ENCODE measurements at places on chromosomes 16 and 17. TPM values are rescaled to one million over a fixed set of nuclear protein-coding genes. Genes with fewer than 3 reads are reported as not detected.

The HBZ gene
- not detected for polyA plus RNA-seq

The ASPHD1 gene
- 5.0 TPM for polyA plus RNA-seq

The CFAP97D1 gene
- polyA plus RNA-seq, result not detected

DNA sequence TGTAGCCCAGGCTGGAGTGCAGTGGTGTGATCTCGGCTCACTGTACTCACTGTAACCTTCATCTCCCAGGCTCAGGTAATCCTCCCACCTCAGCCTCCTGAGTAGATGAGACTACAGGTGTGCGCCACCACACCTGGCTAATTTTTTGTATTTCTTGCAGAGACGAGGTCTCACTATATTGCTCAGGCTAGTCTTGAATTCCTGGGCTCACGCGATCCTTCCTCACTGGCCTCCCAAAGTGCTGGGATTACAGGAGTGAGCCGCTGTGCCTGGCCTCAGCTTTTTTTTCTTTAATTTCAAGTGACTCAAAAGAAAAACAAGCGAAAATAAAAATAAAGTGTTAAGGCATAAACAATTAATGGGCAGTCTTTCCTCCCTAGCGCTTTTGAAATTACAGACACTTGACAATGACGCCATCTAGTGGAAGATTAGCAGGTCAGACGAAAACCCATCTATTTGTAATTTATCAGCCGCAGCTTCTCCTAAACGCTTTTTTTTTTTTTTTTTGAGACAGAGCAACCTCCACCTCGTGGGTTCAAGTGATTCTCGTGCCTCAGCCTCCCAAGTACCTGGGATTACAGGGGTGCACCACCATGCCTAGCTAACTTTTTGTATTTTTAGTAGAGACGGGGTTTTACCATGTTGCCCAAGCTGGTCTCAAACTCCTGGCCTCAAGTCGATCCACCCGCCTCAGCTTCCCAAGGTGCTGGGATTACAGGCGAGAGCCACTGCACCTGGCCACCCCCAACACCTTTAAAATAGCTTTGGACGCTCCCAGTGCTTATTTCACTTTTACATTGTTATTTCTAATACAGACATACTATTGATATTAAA is 28.1 kb upstream of the PECAM1 start:
- DNase-seq, result peak; percentile 64

DNA sequence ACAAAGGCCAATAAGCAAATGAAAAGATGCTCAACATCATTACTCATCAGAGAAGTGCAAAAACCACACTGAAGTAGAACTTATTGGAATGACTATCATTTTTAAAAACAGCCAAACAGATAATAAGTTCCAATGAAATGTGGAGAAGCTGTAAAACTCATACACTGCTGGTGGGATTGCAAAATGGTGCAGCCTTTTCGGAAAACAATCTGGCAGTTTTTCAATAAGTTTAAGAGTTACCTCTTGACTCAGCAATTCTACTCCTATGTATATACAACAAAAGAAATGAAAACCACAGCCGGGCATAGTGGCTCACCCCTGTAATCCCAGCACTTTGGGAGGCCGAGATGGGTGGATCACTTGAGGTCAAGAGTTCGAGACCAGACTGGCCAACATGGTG is 49.3 kb downstream of the AKAP10 start:
- no peak for DNase-seq

DNA sequence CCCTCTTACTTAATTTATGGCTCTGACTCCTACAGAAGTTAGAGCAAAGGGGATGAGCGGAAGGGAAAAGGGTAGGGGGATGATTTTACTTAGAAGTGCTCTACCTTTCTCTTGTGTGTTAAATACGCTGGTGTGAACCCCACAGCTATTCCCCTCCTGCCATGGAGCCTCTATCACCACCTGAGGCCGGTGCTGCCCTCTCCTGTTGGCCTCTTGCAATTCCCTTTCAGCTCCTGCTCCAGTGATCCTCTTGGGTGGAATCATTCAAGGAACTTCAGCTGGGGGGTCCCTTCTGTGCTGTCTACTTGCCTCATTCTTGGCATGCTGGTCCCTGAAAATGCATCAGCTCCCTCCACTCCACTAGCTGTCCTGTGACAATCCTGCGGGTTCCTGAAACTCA is 41.8 kb upstream of the CDH8 start:
- DNase-seq, result no peak

GRCh38 chr16:56734429-56734828 is 4.5 kb downstream of the NUP93 start:
- no peak for DNase-seq

GRCh38 chr17:47301831-47302230 is 21.9 kb upstream of the EFCAB13 start:
- no peak for DNase-seq

- peak; percentile 40 for DNase-seq
Observed at GRCh38 chr17:72682605-72683004, 409.9 kb downstream of the SLC39A11 start.

GRCh38 chr16:17724242-17724898 is 253.6 kb upstream of the XYLT1 start:
- DNase-seq, result no peak

DNA sequence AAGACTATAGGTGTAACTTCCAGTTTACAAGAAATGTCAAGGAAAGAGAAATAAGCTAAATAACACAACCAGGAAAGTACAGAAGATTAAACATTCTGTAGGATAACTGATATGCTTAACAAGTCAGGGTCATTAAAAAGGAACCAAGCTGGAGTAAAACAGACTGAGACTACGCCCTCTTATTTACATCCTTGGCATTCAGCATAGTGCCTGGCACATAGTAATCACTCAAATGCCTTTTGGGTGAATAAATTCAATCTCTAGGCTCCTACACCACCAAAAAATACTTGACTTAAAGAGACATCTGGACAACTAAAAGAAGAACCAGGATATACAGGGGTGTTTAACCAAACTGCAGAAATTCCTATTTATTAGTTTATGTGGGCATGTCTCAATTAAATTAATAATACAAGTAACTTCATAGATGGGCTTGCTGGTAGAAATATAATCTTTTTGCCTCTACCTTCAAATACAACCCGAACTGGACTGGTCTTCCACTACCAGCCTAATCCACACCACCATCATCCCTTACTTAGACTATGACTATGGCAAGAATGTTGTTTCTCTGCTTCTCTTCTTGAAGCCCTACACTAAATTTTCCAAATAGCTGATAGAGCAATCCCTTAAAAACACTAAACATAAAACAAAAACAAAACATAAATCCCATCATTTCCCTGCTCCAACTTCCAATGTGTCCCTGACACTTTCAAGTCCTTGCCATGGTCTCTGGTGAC is 47.7 kb upstream of the ULK2 start:
- DNase-seq, result no peak

DNA sequence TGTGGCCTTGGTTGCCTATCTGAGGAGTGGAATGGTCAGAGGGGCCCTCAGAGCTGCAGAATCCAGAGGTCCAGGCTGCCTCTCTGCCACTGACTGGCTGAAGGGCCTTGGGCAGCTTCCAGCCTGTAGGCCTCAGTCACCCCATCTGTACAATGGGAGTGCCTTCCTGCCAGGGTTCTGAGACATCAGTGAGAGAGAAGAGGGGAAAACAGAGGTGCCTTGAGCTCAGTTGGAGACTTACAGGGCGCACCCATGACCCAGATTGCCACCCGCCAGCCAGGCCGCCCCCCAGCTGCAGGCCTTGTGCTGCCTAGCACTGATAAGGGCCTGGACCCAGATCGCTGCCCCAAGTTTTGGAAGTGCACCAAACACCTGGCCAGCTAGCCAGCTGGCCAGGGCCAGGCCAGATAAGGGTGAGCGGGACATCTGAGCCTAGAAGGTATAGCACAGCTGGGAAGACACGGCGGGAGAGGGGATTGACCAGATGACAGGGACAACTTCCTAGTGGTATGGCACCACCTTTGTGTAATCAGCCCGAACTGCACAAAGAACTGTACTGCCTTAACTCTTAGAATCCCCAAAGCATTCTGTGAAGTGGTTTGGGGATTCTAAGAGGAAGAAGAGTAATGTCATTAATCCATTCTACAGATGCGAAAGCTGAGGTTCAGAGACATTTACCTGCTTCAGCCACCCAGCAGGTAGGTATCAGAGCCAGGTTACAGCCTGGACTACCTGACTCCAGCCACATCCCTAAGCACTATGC is 1.4 kb downstream of the SLC4A1 start:
- DNase-seq, result no peak

DNA sequence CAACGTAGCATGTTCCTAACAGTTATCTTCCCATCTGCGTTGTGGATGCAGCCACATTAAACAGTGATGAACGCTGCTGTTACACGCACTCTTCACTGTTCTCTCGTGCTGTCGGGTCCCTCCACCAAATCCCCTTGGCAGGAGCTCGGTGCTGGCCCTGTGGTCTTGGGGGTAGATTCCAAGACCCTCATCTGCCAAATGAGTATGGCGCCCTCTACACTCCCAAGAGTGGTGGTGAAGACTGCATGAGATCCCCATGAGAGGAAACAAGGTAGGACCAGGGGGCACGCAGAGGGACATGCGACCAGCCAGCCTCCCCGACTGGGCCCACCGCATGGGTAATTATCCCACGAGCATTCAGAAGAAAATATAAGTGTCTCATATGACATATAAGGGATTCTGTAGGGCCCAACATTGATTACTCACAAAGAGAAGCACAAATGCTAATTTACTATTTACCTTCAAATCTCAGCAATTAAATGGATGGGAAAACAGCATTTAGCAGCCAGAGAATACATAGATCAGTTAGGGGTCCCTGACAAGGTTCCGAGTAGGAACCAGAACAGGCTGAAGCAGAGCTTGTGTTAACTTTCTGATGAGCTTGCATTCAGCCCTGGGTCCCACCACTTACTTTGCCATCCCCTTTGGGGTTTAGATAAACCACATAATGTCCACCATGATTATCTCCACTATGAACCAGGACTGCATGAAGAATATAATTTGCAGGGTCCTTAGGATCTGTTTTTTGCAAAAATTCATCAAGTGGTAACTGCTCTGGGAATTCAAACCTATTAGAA is 23.8 kb downstream of the LITAFD start:
- no peak for DNase-seq
